ENCODE measurements at places on chromosomes 2 and 18.

GRCh38 chr2:879540-879939 is 71.1 kb upstream of the SNTG2 start:
- no peak for DNase-seq

GRCh38 chr2:237673130-237674001 is 46.0 kb downstream of the LRRFIP1 start:
- peak; percentile 95 for DNase-seq

- no peak for DNase-seq
Observed at GRCh38 chr2:123513351-123513750, 511.7 kb upstream of the CNTNAP5 start.

- DNase-seq: no peak
Observed at GRCh38 chr2:8441986-8442385, 239.9 kb upstream of the ID2 start.

- no peak for DNase-seq
Observed at GRCh38 chr2:180720829-180721228, 259.6 kb upstream of the UBE2E3 start.

GRCh38 chr2:52676056-52676455 is 1091.5 kb upstream of the CHAC2 start:
- no peak for DNase-seq

DNA sequence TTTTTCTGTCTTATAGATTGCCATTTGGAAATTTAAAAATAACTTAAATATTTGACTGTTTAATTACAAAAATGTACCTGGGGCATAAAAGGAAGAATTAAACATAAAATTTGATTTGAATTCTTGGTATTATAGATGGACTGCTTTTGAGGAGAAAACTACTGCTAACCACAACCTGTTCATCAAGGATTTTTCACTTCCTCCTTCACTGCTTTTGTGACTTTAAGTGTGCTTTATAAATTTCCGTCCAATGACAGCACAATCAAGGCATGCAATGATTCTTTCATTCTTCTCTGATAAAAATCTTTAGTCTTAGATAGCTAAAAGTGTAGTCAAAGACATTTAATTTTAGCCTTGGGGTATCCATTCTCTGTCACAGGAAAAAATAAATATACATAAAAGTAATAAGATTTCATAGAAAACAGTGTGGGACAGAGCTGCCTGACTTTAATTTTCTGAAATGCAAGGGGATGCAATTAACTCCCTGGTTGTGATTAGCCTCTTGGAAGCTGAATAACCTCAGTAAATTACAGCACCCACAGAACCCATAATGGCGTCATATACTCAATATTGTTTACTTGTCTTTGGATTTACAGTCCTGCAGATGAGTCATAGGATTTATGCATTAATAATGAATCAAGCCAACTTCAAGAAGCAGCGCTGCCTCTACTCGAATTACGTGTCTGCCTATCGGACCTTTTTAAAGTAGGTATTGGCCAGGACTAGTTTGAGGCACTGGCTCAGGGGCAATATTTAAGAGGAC is 587.9 kb downstream of the NRXN1 start:
- DNase-seq: no peak

All from activated CD4-positive, alpha-beta T cell treated with anti-CD3 and anti-CD28 coated beads for 4 hours (primary cell).